Right ventricle myocardium inferior (tissue), 1 donor: ENCODE measurements at places on chromosomes 12 and 14. TPM values are rescaled to one million over a fixed set of nuclear protein-coding genes. Genes with fewer than 3 reads are reported as not detected.

- no peak for DNase-seq
These were observed 349.0 kb downstream of the GLT1D1 start for GRCh38 chr12:129202109-129202814.

- no peak for DNase-seq
These were observed 14.6 kb downstream of the PSMD9 start for GRCh38 chr12:121903202-121903601.

- DNase-seq: no peak
These were observed 230.6 kb downstream of the KSR2 start for GRCh38 chr12:117738233-117738632.

- DNase-seq: no peak
These were observed 58.8 kb downstream of the GALC start for GRCh38 chr14:87934185-87934584.

DNA sequence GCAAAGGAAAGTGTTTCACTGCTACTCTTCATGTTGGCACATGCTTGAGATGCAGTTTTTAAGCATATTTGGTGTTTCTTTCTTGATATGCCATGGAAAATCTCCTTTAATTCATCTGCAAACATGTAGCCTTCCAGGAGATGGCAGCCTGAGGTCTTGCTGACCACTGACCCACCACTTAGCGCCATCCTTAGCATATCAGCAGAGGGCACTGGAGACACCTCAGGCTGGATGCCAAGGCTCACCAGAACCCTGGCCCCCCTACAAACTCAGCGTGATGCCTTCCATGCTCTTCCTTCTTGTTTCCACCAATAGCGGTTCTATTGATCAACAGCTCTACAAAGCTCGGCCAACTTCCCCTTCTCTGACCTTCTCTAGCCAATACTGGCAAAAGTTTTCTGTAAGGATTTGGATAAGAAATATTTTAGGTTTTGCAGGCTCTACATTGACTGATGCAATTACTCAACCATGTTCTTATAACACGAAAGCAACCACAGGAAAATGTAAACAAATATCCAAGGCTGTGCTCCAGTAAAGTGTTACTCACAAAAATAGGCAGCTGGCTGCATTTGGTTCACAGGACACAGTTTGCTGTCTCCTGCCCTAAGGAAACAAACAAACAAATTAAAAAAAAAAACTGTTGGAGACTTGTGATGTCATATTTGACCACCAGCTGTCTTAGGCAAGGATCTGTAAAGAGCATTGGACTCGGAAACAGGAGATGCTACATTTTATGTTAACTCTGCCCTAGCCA is 209.7 kb downstream of the SLC15A4 start:
- no peak for DNase-seq

The LRIG3 gene
- total RNA-seq: 3.8 TPM

GRCh38 chr14:99672506-99673304 is 11.4 kb upstream of the CYP46A1 start:
- DNase-seq: no peak

- no peak for DNase-seq
These were observed 403.3 kb upstream of the ATP2B1 start for GRCh38 chr12:90111791-90112580.

The CLEC1B gene
- not detected for total RNA-seq

DNA sequence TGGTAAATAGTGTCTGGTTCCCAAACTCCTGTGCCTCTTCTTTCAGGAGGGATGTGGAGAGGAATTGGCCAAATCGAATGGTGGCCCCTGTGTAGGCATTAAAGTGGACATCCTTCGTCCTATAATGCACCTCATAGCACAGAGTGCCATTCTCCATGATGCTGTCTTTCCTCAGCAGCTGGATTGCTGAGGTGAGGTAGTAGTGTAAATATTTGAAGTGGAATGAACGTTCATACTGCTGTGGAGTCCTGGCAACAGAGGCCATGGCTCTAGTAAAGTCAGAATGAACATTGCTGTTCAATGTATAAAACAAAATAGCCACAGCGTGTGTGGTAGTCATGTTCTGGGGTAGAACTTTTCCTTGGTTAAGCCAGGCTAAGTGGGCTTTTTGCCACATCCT is 2.7 kb downstream of the ART4 start:
- DNase-seq: no peak

- no peak for DNase-seq
These were observed 234.7 kb downstream of the ANO2 start for GRCh38 chr12:5710260-5710878.

The AKT1 gene
- total RNA-seq: 134 TPM

The TCL1B gene
- not detected for total RNA-seq

DNA sequence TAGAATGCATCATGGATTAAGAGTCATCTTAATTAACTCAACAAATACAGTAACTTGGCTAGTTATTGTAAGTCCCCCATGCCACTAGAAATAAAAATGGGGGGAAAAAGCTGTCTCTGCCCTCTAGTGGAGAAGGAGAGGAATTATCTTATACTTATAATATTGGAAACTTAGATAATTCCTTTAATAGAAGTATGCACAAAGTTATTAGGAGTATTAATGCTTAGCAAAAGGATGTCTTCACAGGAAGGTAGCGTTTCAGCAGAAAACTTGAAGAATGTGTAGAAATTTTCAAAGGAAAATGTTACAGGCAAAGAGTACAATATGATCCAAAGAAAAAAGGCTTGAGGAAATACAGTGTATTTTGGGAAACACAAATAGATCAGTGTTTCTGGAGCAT is 19.8 kb downstream of the OR5AU1 start:
- no peak for DNase-seq

The TAPBPL gene
- total RNA-seq: 15.7 TPM

The SMIM10L1 gene
- 14.6 TPM for total RNA-seq

GRCh38 chr12:130880411-130880885 is 8.6 kb downstream of the RAN start:
- no peak for DNase-seq

GRCh38 chr14:26596543-26597061 is 1.2 kb downstream of the NOVA1 start:
- DNase-seq: no peak

The KRT72 gene
- not detected for total RNA-seq

DNA sequence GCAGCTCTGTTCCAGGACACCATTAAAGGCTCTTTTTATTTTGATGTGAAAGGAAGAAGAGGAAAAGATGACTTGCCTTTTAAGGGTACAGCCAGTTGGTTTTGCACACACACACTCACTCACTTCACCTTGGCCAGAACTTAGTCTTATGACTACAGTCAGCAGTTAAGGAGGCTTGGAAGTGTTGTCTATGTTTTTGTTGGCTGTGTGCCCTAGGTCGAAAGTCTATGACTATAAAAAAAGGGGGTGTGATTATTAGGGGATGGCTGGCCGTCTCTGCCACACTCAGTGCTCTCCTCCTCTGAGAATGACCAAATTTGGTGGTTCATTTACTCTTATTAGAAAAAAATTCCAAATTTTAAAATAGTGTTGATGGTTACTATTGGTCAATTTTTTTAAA is 139.5 kb upstream of the OTX2 start:
- DNase-seq: no peak

DNA sequence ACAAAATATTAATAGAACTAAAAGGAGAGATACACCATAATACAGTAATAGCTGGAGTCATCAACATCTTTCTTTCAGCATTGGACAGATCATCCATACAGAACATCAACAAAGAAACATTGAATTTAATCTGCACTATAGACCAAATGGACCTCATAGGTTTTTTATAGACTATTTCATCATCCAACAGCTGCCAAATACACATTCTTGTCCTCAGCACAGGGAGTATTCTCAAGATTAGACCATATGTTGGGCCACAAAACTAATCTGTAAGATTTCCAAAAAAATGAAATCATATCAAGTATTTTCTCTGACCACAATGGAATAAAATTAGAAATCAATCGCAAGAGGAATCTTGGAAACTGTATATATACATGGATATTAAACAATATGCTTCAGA is 86.9 kb downstream of the FSCB start:
- DNase-seq: no peak

GRCh38 chr12:38956337-38956736 is 50.9 kb upstream of the CPNE8 start:
- DNase-seq: no peak

DNA sequence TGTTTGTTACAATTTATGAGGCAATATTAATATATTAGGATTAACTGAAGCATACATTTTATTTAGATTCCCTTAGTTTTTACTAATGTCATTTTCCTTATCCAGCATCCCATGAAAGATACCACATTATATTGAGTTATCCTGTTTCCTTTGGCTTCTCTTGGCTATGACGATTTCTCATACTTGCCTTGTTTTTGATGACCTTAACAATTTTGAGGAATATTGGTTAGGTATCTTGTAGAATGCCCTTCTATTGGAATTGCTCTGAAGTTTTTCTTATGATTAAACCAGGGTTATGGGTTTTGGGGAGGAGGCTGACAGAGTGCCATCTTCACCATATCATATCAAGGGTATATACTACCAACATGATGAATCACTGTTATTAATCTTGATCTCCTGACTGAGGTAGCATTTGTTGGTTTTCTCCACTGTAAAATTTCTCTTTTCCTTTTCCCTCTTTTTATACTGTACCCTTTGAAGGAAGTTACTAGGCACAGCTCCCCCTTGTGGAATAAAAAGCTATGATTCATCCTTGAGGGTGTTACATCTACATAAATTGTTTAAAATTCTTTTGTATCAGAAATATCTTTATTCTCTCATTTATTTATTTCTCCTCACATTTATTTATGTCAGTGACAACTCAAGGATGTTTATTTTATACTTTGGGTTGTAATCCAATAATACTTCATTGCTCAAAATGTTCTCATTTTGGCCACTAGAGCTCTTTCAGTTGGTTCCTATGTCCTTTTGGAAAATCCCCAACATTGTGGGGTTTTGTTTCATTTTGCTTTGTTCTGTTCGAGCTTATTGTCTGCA is 239.0 kb downstream of the SLC16A7 start:
- DNase-seq: no peak

GRCh38 chr14:65304963-65305362 is 107.6 kb upstream of the FUT8 start:
- no peak for DNase-seq

DNA sequence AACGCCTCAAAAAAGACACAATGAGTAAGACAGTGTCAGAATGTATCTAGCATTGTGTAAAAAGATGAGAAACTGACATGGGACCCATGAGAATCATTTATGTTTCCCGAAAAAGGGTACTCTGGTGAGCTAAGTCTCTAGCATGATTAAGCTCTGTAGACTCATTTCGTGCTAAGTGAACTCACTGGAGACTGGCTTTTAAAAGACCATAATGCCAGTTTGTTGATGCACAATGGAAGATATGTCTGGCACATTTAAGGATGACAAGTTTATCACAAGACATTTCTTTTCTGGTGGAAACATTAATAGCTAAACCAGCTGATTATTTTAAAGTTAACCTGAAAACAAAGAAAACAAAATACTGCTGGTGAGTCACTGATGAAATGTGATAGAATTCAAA is 233.5 kb downstream of the SLC2A13 start:
- DNase-seq: no peak

- DNase-seq: no peak
These were observed 2.5 kb upstream of the SERPINA10 start for GRCh38 chr14:94295360-94296180.

GRCh38 chr14:105562713-105563346 is 36.4 kb downstream of the TMEM121 start:
- no peak for DNase-seq

GRCh38 chr12:42130672-42131402 is 13.8 kb downstream of the GXYLT1 start:
- DNase-seq: no peak

The GALNT6 gene
- 1.7 TPM for total RNA-seq

The PPP1R36 gene
- total RNA-seq: not detected

The NRL gene
- 1.8 TPM for total RNA-seq

GRCh38 chr12:10331642-10332239 is 24.1 kb downstream of the KLRD1 start:
- DNase-seq: no peak

DNA sequence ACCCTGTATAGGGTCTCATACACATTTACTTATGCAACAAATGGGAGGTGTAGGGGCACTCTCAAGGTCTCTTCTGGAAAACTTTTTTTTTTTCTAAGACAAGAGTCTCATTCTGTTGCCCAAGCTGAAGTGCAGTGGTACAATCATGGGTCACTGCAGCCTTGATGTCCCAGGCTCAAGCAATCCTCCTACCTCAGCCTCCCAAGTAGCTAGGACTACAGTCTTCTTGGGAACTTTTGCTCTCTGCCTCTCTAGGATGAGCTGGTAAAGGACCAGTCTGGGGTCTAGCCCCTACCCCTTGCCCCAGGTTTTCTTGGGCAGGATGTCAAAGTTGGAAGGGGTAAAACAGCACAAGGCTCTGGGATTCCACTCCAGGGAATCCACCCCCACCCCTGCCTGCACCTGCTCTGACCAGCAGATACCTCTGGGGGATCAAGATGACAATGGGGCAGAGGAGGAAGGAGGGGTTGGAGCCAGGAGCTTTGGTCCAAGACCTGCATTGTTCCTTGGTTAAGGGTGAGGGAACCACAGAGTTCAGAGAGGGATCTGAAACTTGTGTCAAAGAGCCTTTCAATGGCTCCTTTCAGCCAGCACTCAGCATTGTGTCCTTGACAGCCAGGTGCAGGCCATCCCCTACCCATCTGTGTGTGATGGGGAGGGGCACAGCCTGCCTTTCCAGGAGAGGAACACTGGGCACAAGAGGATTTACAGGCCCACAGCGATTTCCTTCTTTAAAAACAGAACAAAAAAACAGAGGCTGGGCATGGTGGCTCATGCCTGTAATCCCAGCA is 12.2 kb downstream of the CTDSP2 start:
- no peak for DNase-seq

The COL2A1 gene
- total RNA-seq: not detected

The SERPINA1 gene
- total RNA-seq: 9.1 TPM

GRCh38 chr14:29016050-29016900 is 249.7 kb downstream of the FOXG1 start:
- no peak for DNase-seq

GRCh38 chr14:76780360-76780759 is 19.1 kb downstream of the VASH1 start:
- no peak for DNase-seq

DNA sequence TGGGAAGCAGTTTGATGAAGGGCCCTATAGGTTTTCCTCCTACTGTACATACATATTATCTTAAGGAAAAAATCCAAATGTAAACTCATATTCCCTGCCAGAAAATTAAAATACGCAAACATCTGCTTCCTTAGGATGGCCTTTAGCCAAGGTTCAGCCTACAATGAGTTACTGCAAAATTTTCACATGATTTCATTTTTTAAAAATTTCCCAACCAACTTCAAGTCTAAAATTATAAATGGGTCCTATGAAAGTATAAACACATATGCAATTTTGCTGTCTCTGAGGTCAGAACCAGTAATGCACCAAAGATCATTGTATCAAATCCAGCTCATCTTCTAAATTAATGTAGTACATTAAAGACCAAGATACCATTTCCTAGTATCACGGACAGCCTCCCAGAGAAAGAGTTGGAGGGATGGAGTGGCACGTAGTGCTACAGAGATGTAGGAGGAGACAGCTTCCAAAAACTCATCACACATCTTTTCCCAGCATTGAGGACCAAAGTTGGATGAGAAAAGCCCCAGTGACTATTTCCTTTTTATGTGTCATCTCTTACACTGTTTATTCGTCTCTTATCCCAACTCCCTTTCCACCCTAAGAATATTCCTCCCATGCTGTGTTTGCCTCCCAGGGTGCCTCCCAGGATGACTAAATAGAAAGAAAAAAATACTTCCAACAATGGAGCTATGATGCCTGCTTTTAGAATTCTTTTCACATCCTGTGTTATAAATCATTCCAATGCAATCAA is 92.3 kb upstream of the SLCO1C1 start:
- no peak for DNase-seq

- no peak for DNase-seq
These were observed 23.7 kb downstream of the SLC5A8 start for GRCh38 chr12:101186291-101186690.

The RERGL gene
- total RNA-seq: 2.1 TPM

The TESPA1 gene
- total RNA-seq: 0.70 TPM
